T-helper 17 cell (primary cell): ENCODE measurements at places on chromosomes 7 and 10. TPM values are rescaled to one million over a fixed set of nuclear protein-coding genes. Genes with fewer than 3 reads are reported as not detected.
A peak's percentile ranks its signal among the peaks of the same experiment; 100 is the strongest.

- peak overlapping the region; percentile 4 for H3K27ac ChIP-seq
- peaks cover 2% of the 10 kb centered on the region for H3K36me3 ChIP-seq
- H3K27me3 ChIP-seq, result peaks cover 10% of the 10 kb centered on the region
Observed at GRCh38 chr7:101575168-101575567, 53.9 kb downstream of the MYL10 start.

DNA sequence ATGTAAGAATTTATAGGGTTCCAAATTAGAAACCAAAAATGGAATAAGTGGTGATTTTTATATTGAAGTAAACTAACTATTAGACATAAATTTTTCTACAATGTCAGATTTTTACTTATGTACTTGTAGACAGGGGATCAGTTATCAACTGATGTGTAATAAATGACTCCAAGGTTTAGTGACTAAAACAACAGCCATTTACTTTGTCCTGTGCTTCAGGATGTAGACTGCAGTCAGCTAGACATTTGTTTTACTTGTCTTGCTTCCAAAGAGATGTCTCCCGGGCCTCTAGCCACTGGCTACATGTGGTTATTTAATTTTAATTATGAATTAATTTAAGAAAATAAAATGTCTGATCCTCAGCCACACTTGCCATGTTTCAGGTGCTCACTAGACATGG lies 249.7 kb upstream of the IGFBP3 start:
- no peaks in the 10 kb centered on the region for H3K36me3 ChIP-seq
- H3K4me1 ChIP-seq, result no peaks in the 10 kb centered on the region
- no peak overlapping the region for H3K4me3 ChIP-seq
- no peak for DNase-seq

DNA sequence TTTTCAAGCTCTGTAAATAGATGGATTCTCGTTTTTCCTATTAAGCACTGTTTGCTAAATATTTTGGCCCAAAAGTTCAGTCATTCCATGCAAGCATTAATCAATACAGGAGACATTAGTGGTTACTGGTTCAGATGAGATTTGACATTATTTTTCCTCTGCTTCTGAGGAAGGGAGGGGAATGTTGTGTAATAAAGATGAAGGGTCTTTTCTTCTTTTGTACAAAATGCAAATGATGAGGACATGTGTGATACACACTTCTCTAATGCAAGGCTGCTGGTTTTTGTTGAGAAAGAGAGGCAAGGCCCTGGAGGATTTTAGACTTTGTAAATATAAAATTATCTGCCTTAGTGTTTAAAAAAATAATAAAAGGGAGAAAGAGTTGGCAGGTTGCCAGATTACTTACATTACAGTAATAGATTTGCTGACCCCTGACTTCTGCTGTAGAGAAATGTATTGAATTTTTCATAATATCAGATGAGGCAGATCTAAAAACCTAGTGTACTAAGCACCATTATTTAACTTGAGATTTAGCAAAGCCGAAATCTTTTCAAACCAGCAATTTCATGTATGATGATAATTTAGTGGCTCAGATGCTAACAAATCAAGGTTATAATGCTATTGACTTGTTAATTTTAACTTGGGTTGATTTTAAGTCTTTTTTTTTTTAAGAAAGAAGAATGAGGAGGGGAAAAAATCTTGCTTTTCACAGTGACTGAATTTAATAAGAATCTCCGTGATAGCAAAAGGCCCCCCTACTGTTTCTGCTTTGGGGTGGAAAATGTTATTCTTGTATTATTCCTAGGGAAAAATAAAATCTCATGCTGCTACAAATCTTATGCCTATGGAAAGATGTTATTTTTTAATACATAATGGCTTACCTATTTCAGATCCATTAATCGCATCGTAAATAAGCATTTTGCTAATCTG lies 180.1 kb downstream of the ARID5B start:
- peak overlapping the region; percentile 84 for H3K4me3 ChIP-seq
- no peak for DNase-seq
- H3K36me3 ChIP-seq, result peaks cover 3% of the 10 kb centered on the region
- H3K27me3 ChIP-seq, result no peaks in the 10 kb centered on the region
- peaks cover 27% of the 10 kb centered on the region for H3K4me1 ChIP-seq

The NODAL gene
- not detected for total RNA-seq

The MMD2 gene
- total RNA-seq, result not detected

The LAMB4 gene
- not detected for total RNA-seq

- no peak for DNase-seq
- H3K27ac ChIP-seq, result no peak overlapping the region
- no peak overlapping the region for H3K4me3 ChIP-seq
- H3K36me3 ChIP-seq, result no peaks in the 10 kb centered on the region
- H3K4me1 ChIP-seq, result no peaks in the 10 kb centered on the region
- peaks cover 5% of the 10 kb centered on the region for H3K27me3 ChIP-seq
Observed at GRCh38 chr10:114310346-114310745, 71.3 kb downstream of the VWA2 start.

DNA sequence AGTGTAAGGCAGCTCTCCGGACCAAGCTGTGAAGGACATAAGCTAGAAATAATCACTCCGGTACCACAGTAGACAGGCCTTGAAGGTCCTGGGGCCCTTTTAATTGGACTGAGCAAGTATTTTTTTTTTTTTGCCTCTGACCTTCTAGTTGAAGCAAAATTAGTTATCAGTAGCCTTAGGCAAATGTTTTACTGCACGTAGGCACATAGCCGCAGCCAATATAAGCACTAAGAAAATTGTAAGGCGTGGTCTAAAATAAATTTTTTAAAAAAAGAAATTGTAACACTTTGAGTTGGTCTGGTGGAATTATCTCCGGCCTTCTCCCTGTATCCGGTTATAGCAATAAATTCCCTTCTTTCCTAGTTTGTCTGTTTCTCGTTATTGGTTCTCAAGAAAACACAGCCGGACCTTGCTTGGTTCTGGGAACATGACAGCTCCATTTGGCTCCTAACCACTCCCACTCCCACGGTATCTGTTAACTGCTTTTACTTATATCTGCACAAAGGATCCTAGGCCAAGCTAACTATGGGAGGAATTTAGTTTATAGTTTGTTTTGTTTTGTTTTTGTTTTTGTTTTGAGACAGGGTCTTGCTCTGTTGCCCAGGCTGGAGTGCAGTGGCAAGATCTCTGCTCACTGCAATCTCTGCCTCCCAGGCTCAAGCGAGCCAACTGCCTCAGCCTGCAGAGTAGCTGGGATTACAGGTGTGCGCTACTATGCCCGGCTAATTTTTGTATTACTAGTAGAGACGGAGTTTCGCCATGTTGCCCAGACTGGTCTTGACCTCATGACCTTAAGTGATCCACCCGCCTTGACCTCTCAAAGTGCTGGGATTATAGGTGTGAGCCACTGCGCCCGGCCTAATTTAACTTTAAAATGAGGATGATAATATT lies 124.4 kb upstream of the KIF5B start:
- no peaks in the 10 kb centered on the region for H3K36me3 ChIP-seq
- H3K27me3 ChIP-seq, result no peaks in the 10 kb centered on the region
- H3K4me3 ChIP-seq, result no peak overlapping the region
- no peak for DNase-seq
- no peaks in the 10 kb centered on the region for H3K4me1 ChIP-seq
- no peak overlapping the region for H3K27ac ChIP-seq

DNA sequence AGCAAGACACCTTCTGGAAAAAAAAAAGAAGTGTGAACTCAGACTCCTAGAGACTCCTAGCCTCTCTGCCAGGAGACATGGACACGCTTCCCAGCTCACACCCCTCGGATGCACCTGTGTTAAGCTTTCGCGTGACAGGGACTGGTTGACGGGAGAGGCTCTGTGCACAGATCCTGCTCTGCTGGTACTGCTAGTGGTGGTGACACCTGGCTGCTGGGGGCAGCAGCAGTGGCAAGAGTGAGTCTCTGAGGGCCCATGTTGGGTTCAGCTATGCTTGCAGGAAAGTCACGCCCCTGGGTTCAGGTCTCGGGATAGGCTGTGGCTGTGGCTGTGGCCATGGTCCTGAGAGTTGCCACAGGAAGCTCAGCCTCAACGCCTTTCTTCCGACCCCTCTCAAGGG lies 81.1 kb downstream of the XRCC2 start:
- H3K27ac ChIP-seq, result no peak overlapping the region
- peaks cover 3% of the 10 kb centered on the region for H3K4me1 ChIP-seq
- DNase-seq, result no peak
- no peaks in the 10 kb centered on the region for H3K36me3 ChIP-seq
- H3K27me3 ChIP-seq, result peaks cover 10% of the 10 kb centered on the region
- no peak overlapping the region for H3K4me3 ChIP-seq

DNA sequence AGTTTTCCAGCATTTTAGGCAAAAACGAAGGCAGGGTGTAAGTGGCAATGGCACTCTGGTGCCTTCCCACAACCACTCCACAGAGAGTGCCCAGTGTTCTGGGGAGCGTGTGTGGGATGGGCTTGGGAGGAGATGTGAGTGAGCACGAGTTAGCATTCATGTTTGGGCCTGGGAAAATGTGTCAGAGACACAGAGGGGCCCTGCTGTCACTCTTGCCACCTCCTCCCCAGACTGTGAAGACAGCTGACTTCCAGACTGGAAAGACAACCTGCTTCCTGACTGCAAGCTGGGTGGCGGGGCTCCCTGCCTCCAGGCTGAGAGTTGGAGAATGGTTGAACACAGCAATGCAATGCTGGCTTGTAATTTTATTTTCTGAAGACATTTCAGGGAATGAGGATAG lies 454.5 kb upstream of the ZMIZ1 start:
- H3K4me3 ChIP-seq, result no peak overlapping the region
- no peak overlapping the region for H3K27ac ChIP-seq
- H3K36me3 ChIP-seq, result no peaks in the 10 kb centered on the region

DNA sequence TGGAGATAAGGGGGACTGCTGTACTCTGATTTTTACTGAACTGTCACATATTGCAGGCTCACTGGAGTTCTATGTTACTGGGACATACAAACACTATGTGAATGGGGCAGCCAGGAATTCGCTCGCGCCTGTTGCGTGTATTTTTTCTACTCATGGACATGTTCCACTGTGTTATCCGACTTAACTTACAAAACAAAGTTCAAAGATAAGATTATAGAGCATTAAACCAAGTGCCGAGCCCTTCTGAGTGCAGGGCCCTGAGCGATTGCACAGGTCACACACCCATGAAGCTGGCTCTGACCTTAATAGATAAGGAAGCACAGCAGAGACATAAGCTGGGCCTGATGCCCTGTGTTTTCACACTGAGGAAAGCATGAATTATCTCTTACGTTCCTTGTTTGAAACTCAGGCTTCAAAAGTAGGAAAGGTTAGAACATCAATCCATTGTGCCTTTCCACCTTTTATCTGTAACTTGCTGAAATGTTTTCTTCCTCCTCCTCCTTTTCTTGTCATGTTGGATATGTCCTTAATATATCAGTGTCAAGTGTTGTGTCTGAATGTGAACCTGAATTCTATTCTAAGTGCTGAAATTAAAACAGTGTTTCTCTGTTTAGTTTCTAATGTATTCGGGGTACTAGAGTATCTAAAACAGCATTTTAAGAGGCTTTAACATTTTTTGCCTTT lies 273.8 kb downstream of the AUTS2 start:
- H3K27me3 ChIP-seq, result no peaks in the 10 kb centered on the region
- no peak overlapping the region for H3K4me3 ChIP-seq
- no peaks in the 10 kb centered on the region for H3K36me3 ChIP-seq
- no peaks in the 10 kb centered on the region for H3K4me1 ChIP-seq

GRCh38 chr10:43217563-43218205 lies 49.2 kb downstream of the RASGEF1A start:
- DNase-seq, result no peak
- no peaks in the 10 kb centered on the region for H3K36me3 ChIP-seq
- no peak overlapping the region for H3K4me3 ChIP-seq
- peaks cover 2% of the 10 kb centered on the region for H3K4me1 ChIP-seq
- H3K27ac ChIP-seq, result peak overlapping the region; percentile 51
- H3K27me3 ChIP-seq, result peaks cover 18% of the 10 kb centered on the region

- H3K27ac ChIP-seq, result no peak overlapping the region
- peaks cover 5% of the 10 kb centered on the region for H3K4me1 ChIP-seq
- DNase-seq, result no peak
- H3K36me3 ChIP-seq, result no peaks in the 10 kb centered on the region
Observed at GRCh38 chr7:17681965-17682364, 258.3 kb downstream of the SNX13 start.

DNA sequence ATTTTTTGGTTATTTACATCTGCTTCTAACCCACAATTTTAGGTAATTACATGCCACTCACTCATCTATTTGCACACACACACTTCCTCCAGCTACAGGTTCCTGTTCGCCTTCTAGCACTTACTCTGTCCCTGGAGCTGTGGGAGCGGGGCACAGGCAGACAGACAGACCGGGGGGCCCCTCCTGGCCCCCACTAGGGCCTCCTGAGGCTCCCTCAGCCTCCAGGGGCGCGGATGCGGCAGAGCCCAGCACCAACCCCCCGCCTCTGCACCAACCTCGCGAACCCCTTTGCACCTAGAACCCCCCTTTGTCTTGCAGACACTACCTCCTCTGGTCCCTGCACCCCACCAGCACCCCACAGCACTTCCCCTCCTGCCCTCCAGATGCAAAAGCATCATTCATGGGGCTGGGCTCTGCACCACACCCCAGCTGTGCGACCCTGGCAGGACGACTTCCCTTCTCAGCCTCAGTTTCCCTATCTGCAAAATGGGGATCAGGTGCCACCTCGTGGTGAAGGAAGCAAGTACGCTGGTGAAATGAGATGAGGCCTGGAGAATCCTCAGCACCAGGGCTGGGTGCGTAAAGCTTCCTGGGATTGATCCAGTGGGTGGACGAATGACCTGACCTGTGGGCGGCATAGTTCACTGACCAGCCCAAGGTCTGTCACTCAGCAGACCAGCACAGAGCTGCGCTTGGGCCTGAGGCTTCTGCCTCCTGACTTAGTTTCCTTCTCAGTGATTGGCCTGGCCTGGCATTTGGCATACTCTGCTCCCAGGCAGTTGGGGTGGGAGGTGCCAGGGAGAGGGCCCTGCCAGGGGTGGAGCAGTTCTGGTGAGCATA lies 37.9 kb downstream of the ELFN1 start:
- no peaks in the 10 kb centered on the region for H3K4me1 ChIP-seq
- peaks cover 12% of the 10 kb centered on the region for H3K27me3 ChIP-seq
- H3K27ac ChIP-seq, result no peak overlapping the region
- no peak overlapping the region for H3K4me3 ChIP-seq
- no peak for DNase-seq

The HOXA9 gene
- total RNA-seq, result not detected

DNA sequence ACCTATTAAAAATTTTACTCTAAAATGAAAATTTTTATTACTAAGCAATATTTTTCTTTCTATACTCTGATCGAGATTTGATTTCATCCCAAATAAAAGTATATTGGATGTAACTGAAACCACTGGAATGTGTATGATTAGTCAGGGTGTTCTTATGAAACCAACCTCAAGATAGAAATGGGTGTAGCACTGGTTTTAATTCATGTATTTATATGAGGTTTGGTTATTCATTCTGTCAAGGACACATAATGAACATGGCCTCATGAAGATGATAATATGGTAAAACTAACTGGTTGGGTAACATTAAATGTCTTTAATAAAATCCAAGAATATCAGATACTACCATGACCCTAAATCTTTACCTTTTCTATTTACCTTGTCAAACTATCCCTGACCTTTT lies 197.7 kb downstream of the SEMA3A start:
- H3K36me3 ChIP-seq, result no peaks in the 10 kb centered on the region
- no peaks in the 10 kb centered on the region for H3K27me3 ChIP-seq
- H3K4me1 ChIP-seq, result no peaks in the 10 kb centered on the region
